Neural crest cell (in vitro differentiated cells): ENCODE measurements at places on chromosomes 13 and 19.

DNA sequence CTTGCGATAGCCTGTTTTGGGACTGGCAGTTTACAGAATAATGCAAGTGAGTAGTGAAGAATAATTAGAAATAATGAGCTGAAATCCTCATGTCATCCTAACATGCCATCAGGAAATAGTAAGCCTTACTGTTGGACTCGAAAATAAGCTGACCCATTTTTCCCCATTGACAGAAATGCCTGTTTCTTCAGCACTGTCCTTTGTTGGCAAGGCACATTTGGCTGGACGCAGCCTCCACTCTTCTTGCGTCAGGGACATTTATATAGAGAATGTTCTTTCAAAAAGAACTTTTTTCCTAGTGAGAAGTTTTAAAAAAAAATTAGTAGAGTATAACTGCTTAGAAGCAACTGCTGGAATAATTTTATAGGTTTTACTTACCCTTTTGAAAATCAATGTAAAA, 47.1 kb downstream of the ARHGAP35 start:
- H3K4me1 ChIP-seq: peaks cover 36% of the 10 kb centered on the region
- no peak for DNase-seq
- H3K4me3 ChIP-seq: no peak overlapping the region

- H3K4me3 ChIP-seq: peak overlapping the region; percentile 72
- peaks cover 12% of the 10 kb centered on the region for H3K4me1 ChIP-seq
- H3K36me3 ChIP-seq: no peaks in the 10 kb centered on the region
- peaks cover 6% of the 10 kb centered on the region for H3K27me3 ChIP-seq
Measured at GRCh38 chr19:17289489-17289888, 7.8 kb downstream of the ANKLE1 start.

GRCh38 chr19:51016798-51017683, 2.5 kb downstream of the KLK10 start:
- peak; percentile 53 for DNase-seq
- peak overlapping the region; percentile 44 for H3K4me3 ChIP-seq

DNA sequence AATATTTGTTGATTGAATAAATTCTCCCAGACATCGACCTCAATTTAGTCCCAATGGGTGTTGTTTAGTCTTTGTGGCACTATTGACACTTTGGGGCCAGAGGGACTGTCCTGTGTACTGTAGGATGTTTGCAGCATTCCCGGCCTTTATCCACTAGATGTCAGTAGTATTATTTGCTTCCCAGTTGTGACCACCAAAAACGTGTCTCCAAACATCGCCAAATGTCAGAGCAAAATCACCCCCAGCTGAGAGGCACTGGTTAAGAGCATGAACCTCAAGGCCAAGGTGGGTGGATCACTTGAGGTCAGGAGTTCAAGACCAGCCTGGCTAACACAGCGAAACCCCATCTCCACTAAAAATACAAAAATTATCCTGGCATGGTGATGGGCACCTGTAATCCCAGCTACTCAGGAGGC, 15.4 kb downstream of the NLRP12 start:
- H3K27ac ChIP-seq: no peak overlapping the region
- DNase-seq: no peak
- no peaks in the 10 kb centered on the region for H3K36me3 ChIP-seq
- H3K27me3 ChIP-seq: no peaks in the 10 kb centered on the region

- no peaks in the 10 kb centered on the region for H3K27me3 ChIP-seq
- no peak overlapping the region for H3K4me3 ChIP-seq
- no peak overlapping the region for H3K27ac ChIP-seq
- H3K36me3 ChIP-seq: no peaks in the 10 kb centered on the region
- DNase-seq: no peak
- peaks cover 9% of the 10 kb centered on the region for H3K4me1 ChIP-seq
Measured at GRCh38 chr13:32907211-32907610, 109.0 kb upstream of the KL start.

- no peak for DNase-seq
- H3K27me3 ChIP-seq: no peaks in the 10 kb centered on the region
- no peaks in the 10 kb centered on the region for H3K36me3 ChIP-seq
- H3K27ac ChIP-seq: no peak overlapping the region
Measured at GRCh38 chr13:76164290-76164689, 528.2 kb downstream of the LMO7 start.

DNA sequence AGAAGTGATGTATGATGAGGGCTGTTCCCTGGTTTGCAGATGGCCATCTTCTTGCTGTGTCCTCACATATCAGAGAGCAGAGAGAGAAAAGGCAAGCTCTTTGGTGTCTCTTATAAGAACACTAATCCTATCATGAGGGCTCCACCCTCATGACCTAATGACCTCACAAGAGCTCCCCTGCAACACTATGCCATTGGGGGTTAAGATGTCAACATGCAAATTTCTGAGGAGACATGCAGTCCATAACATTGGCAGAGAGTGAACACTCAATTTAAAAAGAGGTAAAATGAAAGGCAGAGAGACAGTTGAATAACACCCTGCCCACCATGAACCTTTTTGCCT, 10.9 kb downstream of the FAM187B start:
- H3K27me3 ChIP-seq: peaks cover 2% of the 10 kb centered on the region
- no peaks in the 10 kb centered on the region for H3K4me1 ChIP-seq
- DNase-seq: no peak
- H3K36me3 ChIP-seq: no peaks in the 10 kb centered on the region
- no peak overlapping the region for H3K4me3 ChIP-seq

GRCh38 chr19:31534786-31535657, 185.8 kb upstream of the TSHZ3 start:
- no peaks in the 10 kb centered on the region for H3K4me1 ChIP-seq
- no peak overlapping the region for H3K4me3 ChIP-seq
- H3K36me3 ChIP-seq: no peaks in the 10 kb centered on the region
- peak overlapping the region; percentile 20 for H3K27ac ChIP-seq

DNA sequence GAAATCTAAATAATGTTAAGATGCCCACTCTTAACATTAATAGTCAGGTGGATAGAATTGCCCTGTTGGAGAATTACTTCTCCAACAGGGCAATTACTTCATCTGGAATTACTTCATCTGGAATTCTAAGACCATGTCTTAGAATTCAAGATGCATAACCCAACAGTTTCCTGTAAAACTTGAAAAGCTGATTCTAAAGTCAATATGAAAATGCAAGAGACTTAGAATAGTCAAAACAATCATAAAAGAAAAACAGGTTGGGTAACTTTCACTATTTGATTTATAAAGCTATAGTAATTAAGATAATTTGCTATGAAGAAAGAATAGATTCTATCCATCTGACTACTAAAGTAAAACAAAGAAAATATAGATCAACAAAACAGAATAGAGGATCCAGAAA, 75.2 kb downstream of the ABCC4 start:
- H3K4me3 ChIP-seq: no peak overlapping the region
- DNase-seq: no peak
- no peak overlapping the region for H3K27ac ChIP-seq
- no peaks in the 10 kb centered on the region for H3K36me3 ChIP-seq
- H3K4me1 ChIP-seq: no peaks in the 10 kb centered on the region

- DNase-seq: no peak
- no peak overlapping the region for H3K4me3 ChIP-seq
- no peaks in the 10 kb centered on the region for H3K27me3 ChIP-seq
- H3K36me3 ChIP-seq: peaks cover 5% of the 10 kb centered on the region
- peaks cover 7% of the 10 kb centered on the region for H3K4me1 ChIP-seq
Measured at GRCh38 chr19:46731584-46731983, 14.3 kb upstream of the FKRP start.

GRCh38 chr13:46164661-46165060, 17.3 kb downstream of the LCP1 start:
- H3K27ac ChIP-seq: no peak overlapping the region
- no peaks in the 10 kb centered on the region for H3K27me3 ChIP-seq
- DNase-seq: no peak
- H3K36me3 ChIP-seq: peaks cover 6% of the 10 kb centered on the region
- H3K4me1 ChIP-seq: peaks cover 54% of the 10 kb centered on the region

GRCh38 chr13:90293793-90294361, 1053.6 kb upstream of the MIR17HG start:
- H3K4me1 ChIP-seq: no peaks in the 10 kb centered on the region
- H3K27ac ChIP-seq: no peak overlapping the region
- H3K27me3 ChIP-seq: no peaks in the 10 kb centered on the region
- no peak for DNase-seq
- H3K36me3 ChIP-seq: no peaks in the 10 kb centered on the region

- H3K4me1 ChIP-seq: peaks cover 23% of the 10 kb centered on the region
- H3K27me3 ChIP-seq: peaks cover 49% of the 10 kb centered on the region
- no peak for DNase-seq
- H3K36me3 ChIP-seq: no peaks in the 10 kb centered on the region
- peak overlapping the region; percentile 35 for H3K4me3 ChIP-seq
Measured at GRCh38 chr19:3440082-3440481, 40.2 kb downstream of the SMIM24 start.

DNA sequence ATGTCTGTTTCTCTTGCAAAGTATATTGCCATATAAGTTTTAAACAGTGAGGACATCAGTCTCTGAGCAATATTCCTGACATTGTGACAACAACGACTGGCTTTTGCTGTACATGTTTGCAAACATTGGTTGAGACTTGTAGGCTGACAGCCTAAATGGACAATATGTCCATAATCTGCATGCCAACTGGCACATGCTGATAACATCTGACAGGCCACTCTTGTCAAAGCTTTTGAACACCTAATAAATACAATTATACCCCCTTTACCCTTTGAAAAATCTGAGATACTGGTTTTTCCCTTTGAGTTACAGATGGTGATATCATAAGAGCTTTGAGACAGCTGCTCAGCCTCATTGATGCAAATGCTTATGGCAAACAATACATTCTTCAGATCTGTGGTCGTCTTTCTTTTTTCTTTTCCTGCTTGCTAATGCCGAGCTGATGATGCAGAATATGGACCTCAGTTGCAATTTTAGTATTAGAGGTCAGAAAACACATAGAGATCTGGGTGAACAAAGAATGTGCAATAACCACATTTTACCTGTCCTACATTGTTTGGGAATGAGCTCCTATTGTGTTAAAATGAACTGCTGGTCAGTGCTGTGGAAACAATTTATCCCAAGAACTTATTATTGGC, 114.9 kb downstream of the RFC3 start:
- no peaks in the 10 kb centered on the region for H3K27me3 ChIP-seq
- no peaks in the 10 kb centered on the region for H3K36me3 ChIP-seq
- H3K27ac ChIP-seq: no peak overlapping the region
- DNase-seq: no peak

GRCh38 chr19:40411125-40411842, 1.9 kb downstream of the PRX start:
- H3K27me3 ChIP-seq: no peaks in the 10 kb centered on the region
- peaks cover 11% of the 10 kb centered on the region for H3K4me1 ChIP-seq
- no peaks in the 10 kb centered on the region for H3K36me3 ChIP-seq
- H3K4me3 ChIP-seq: no peak overlapping the region
- DNase-seq: no peak

DNA sequence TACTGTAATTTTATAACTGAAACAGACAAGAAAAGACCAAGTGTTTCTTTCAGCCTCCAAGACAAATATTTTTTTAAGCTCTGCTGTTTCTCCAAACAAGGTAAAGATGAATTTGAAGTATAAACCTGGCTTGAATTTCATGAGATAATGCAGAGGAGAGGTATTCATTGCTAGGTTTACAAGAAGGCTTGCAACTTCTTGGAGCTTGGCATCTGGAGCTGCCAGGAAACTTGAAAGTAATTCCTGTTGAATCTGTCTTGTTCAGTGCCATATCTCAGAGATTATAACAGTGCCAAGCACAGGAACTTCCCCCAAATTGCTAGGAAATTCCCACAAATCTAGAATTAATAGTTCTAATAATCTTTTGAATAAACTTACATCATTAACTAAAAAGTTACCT, 70.9 kb downstream of the CDK8 start:
- H3K4me3 ChIP-seq: no peak overlapping the region
- peaks cover 4% of the 10 kb centered on the region for H3K36me3 ChIP-seq
- no peak overlapping the region for H3K27ac ChIP-seq
- no peak for DNase-seq

DNA sequence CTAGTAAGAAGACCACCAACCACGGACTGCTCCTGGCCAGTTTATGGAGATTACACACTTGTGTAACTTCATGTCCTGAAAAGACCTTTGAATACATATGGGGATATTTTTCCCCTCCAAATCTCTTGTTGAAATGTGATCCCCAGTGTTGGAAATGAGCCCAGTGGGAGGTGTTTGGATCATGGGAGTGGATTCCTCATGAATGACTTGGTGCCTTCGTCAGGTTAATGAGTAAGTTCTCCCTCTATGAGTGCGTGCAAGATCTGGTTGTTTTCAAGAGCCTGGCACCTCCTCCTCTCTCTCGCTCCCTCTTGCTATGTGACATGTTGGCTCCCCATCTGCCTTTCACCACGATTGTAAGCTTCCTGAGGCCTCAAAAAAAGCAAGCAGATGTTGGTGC, 769.0 kb upstream of the SLITRK1 start:
- no peaks in the 10 kb centered on the region for H3K36me3 ChIP-seq
- H3K27me3 ChIP-seq: no peaks in the 10 kb centered on the region
- DNase-seq: no peak
- peaks cover 10% of the 10 kb centered on the region for H3K4me1 ChIP-seq

- H3K36me3 ChIP-seq: no peaks in the 10 kb centered on the region
- H3K27ac ChIP-seq: no peak overlapping the region
- H3K4me3 ChIP-seq: no peak overlapping the region
- H3K27me3 ChIP-seq: peaks cover 28% of the 10 kb centered on the region
Measured at GRCh38 chr13:43876366-43876765, 3.2 kb downstream of the CCDC122 start.

DNA sequence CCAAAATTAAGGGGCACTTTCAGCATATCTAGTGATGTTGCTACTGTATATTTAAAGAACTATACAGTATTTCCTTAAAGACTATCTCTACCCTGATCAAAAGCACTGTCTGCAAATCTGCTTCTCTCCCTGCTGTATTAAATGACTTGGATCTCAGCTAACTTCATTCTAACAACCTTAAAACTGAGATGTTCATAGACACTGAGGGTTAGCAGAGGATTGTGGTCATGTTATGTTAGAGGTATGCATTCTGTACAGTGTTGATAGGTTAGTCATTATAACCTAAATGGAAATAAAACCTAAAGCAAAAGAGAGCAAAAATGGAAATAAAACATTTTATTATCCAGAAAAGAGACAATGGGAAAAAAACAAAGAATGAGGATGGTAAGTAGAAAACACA, 9.9 kb downstream of the GPR183 start:
- no peaks in the 10 kb centered on the region for H3K27me3 ChIP-seq
- no peak overlapping the region for H3K27ac ChIP-seq
- H3K4me3 ChIP-seq: no peak overlapping the region
- no peak for DNase-seq
- no peaks in the 10 kb centered on the region for H3K4me1 ChIP-seq
- no peaks in the 10 kb centered on the region for H3K36me3 ChIP-seq

GRCh38 chr13:94617389-94618000, 15.8 kb downstream of the GPR180 start:
- H3K4me3 ChIP-seq: no peak overlapping the region
- H3K27me3 ChIP-seq: no peaks in the 10 kb centered on the region
- no peak for DNase-seq

GRCh38 chr13:78827471-78827870, 168.5 kb upstream of the OBI1 start:
- no peaks in the 10 kb centered on the region for H3K4me1 ChIP-seq
- no peak overlapping the region for H3K4me3 ChIP-seq
- H3K36me3 ChIP-seq: no peaks in the 10 kb centered on the region
- H3K27me3 ChIP-seq: no peaks in the 10 kb centered on the region
- no peak for DNase-seq

GRCh38 chr19:45663800-45664199, 4.2 kb upstream of the GIPR start:
- no peak overlapping the region for H3K4me3 ChIP-seq
- H3K4me1 ChIP-seq: peaks cover 21% of the 10 kb centered on the region
- no peak for DNase-seq
- no peaks in the 10 kb centered on the region for H3K36me3 ChIP-seq
- no peak overlapping the region for H3K27ac ChIP-seq
